Mesothelial cell of epicardium (in vitro differentiated cells): ENCODE measurements at places on chromosomes 16 and 17.

DNA sequence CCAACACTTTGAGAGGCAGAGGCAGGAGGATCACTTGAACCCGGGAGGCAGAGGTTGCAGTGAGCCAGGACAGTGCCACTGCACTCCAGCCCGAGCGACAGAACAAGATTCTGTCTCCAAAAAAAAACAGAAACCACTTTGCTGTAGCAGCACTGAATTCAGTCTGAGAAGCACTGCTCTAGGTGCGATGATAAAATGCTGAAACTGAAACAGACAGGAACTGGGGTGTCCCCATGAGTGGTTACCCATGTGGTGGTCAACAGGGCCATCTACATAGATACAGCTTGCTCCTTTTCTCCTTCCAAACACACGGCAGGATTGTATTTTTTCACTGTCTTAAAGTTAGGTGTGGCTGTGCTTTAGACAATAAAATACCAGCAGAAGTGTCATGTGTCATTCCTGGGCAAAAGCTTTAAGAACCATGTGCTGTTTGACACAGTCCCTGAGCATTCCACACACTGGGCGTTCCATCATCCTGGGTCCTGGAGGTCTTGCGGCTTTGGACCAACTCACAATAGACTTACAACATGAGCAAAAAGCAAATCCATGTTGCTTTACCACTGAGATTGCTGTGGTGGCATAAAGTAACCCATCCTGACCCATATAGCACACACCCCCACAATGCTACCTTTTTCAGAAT is 11.5 kb downstream of the GAS7 start:
- H3K27ac ChIP-seq: no peak overlapping the region
- DNase-seq: no peak
- H3K27me3 ChIP-seq: no peaks in the 10 kb centered on the region
- H3K4me3 ChIP-seq: no peak overlapping the region
- H3K36me3 ChIP-seq: no peaks in the 10 kb centered on the region

- H3K36me3 ChIP-seq: no peaks in the 10 kb centered on the region
- H3K4me3 ChIP-seq: no peak overlapping the region
- DNase-seq: no peak
- H3K4me1 ChIP-seq: no peaks in the 10 kb centered on the region
These were observed 90.0 kb upstream of the HSBP1 start for GRCh38 chr16:83717814-83718213.

DNA sequence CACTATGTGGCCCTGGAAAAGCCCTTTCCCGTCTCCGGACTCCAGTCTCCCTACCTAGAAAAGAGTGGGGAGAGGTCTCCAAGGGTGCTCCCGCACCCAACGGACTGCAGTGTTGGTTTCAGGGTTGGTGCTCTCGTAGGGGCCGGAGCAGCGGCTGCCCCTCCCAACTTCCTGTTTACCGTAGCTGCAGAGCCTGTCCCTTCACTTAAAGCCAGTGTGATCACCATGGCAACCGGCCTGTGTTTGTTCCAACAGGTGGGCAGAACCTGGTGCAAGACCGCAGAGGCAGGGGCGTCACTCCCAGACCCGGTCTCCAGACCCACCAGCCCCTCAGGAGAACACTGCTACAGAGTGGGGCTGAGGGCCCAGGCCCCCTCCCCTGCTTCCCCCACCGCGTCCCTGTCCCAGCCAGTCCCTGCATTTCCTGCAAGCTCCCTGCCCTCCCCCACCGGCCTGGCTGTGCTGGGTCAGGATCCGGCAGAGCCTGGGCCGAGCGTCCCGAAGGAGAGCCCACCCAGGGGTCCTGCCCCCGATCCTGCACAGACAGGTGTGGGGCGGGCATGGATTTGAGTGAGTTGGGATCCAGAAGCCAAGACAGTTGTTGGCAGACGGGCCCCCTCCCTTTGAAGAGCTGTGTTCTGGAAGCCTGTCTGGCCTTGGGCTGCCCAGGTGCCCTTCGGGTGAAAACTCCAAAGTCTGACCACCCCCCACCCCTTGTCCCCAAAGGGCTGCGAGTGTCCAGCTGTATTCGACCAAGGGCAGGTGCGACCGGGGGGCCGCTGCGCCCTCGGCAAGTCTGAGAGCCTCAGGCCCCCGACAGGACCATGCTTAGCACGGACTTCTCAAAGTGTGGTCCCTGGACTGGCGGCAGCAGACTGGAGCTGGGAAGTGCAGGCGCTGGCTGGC is 1.5 kb upstream of the BAIAP3 start:
- H3K27ac ChIP-seq: no peak overlapping the region
- peaks cover 55% of the 10 kb centered on the region for H3K27me3 ChIP-seq
- no peaks in the 10 kb centered on the region for H3K36me3 ChIP-seq
- peak overlapping the region; percentile 54 for H3K4me3 ChIP-seq
- peak; percentile 63 for DNase-seq

GRCh38 chr16:1117176-1117900 is 21.3 kb upstream of the C1QTNF8 start:
- no peak overlapping the region for H3K4me3 ChIP-seq
- H3K4me1 ChIP-seq: no peaks in the 10 kb centered on the region
- no peaks in the 10 kb centered on the region for H3K36me3 ChIP-seq

- H3K36me3 ChIP-seq: no peaks in the 10 kb centered on the region
- no peak overlapping the region for H3K27ac ChIP-seq
- DNase-seq: no peak
- H3K27me3 ChIP-seq: peaks cover 1% of the 10 kb centered on the region
These were observed 63.4 kb upstream of the CDH13 start for GRCh38 chr16:82563401-82563800.

DNA sequence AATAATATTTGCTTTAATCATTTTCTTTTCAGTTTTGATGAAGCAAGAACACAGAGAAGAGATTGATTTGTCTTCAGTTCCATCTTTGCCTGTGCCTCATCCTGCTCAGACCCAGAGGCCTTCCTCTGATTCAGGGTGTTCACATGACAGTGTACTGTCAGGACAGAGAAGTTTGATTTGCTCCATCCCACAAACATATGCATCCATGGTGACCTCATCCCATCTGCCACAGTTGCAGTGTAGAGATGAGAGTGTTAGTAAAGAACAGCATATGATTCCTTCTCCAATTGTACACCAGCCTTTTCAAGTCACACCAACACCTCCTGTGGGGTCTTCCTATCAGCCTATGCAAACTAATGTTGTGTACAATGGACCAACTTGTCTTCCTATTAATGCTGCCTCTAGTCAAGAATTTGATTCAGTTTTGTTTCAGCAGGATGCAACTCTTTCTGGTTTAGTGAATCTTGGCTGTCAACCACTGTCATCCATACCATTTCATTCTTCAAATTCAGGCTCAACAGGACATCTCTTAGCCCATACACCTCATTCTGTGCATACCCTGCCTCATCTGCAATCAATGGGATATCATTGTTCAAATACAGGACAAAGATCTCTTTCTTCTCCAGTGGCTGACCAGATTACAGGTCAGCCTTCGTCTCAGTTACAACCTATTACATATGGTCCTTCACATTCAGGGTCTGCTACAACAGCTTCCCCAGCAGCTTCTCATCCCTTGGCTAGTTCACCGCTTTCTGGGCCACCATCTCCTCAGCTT is 45.0 kb downstream of the ESRP2 start:
- no peak overlapping the region for H3K27ac ChIP-seq
- H3K36me3 ChIP-seq: peaks cover 43% of the 10 kb centered on the region
- no peak overlapping the region for H3K4me3 ChIP-seq
- no peaks in the 10 kb centered on the region for H3K4me1 ChIP-seq
